ENCODE measurements at places on chromosomes 7 and 10. TPM values are rescaled to one million over a fixed set of nuclear protein-coding genes. Genes with fewer than 3 reads are reported as not detected.

- peak; percentile 9 for DNase-seq
These were observed 46.4 kb downstream of the RAMP3 start for GRCh38 chr7:45203936-45204445.

DNA sequence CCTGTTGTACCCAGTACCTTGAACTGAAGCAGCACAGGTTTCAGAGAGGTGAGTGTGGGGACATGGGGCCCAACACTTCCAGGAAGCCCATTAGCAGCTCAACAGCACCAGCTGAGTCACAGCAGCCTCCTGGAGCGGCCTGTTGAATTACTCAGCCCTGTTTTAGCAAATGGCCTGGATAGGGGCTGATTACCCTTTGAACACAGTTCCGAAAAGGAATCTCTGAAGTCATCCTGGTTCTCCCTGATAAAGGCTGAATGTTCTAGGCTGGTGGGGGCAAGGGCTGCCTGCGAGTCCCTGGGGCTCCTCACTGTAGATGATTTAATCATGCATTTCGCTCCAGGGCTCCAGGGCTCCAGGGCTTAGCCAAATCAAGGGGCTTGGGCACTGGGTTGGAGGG, 287.5 kb downstream of the GRID1 start:
- no peak for DNase-seq

GRCh38 chr7:36459236-36459960, 69.7 kb downstream of the ANLN start:
- no peak for DNase-seq

Gene AQP1
- total RNA-seq: 0.72 TPM

GRCh38 chr7:101093906-101094305, 8.6 kb downstream of the TRIM56 start:
- no peak for DNase-seq

- DNase-seq: no peak
These were observed 137.0 kb downstream of the CCDC7 start for GRCh38 chr10:32582946-32583345.

DNA sequence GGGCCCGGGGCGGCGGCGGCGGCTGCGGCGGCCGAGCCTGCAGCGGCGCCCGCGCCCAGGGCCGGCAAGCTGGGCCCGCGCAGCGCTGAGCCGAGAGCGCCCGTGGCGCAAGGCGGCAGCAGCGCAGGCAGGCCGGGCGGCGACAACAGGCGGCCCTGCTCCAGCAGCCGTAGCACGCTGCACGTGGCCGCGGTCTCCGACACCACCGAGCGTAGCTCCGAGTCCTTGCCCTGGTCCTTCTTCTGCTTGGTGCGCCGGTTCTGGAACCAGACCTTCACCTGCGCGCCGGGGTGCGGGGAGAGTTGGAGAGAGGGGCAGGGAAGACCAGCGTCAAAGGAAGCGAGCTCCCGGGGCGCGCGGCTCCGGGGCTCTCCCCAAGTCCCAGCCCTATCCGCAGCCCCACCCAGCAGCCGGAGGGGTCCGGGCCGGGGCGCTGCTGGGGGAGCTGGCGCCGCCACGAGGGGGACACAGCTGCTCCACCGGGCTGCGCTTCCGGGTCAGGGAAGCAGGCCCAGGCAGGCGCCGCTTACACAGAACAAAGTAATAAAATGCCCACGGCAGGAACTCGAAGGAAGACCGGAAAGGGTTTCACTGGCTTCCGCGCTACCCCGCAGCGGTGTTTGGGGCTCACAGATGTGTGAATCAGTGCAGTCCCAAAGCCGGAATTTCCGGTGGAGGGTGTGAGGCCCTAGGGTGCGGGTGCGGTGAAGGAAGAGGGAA, 3.6 kb downstream of the VAX1 start:
- DNase-seq: no peak

GRCh38 chr7:44331682-44332081, 6.3 kb upstream of the CAMK2B start:
- DNase-seq: no peak

DNA sequence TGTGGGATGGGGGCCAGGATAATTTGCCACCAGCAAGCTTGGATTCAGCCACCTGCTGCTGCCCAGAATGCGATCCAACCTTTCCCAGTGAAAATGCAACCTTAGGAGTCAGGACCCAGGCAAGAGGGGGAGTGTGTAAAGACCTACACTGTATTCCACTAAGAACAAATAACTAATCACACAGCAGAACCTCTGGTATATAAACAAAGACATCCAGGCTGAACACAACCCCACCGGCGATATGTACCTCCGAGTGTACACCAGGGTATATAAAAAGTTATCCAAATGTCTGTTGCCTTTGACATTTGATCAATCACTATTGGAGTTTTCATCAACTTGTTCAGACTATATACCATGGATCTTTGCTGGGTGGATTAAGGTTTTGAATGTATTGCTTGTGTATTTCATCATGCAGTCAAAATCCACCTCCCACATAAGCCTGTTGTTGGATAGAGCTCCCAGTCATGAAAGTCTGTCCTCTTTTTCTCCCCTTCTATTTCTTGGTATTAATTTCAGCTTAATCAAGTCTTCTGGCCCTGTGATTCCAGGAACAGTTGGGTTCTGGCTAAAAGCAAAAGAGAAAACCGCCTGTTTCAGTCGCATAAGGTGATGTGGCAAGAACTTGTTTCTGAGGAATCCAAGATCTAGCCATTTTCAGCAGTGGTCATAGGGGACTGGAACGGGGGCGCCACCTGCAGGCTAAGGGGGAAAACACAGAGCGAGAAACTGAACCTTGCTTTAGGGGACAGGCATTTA, 290.7 kb downstream of the CCDC3 start:
- peak; percentile 26 for DNase-seq

Gene ZNF853
- 0.13 TPM for total RNA-seq

- DNase-seq: no peak
These were observed 167.8 kb downstream of the DOCK4 start for GRCh38 chr7:112038353-112038752.

Gene SOSTDC1
- not detected for total RNA-seq

All from GM12878 (cell line).